ENCODE measurements at places on chromosomes 6 and 20.

DNA sequence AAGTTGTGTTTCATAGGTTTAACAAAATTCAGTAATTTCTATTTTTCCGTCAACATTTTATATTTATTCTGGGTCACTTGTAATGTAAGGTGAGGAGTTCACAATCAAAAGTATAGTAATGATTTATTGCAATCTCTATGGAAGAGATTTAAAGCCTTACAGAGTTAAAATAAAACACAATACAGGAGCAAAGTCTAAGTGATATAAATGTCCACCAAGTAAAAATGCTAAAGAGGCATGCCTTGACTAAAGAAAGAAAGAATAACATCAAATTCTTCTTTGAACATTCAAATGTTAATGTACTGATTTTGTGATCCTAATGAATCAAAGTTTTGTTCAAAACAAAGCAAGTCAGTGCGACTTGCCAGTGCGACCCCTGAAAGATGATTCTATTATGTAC is 61.5 kb downstream of the REPS1 start:
- DNase-seq: no peak

DNA sequence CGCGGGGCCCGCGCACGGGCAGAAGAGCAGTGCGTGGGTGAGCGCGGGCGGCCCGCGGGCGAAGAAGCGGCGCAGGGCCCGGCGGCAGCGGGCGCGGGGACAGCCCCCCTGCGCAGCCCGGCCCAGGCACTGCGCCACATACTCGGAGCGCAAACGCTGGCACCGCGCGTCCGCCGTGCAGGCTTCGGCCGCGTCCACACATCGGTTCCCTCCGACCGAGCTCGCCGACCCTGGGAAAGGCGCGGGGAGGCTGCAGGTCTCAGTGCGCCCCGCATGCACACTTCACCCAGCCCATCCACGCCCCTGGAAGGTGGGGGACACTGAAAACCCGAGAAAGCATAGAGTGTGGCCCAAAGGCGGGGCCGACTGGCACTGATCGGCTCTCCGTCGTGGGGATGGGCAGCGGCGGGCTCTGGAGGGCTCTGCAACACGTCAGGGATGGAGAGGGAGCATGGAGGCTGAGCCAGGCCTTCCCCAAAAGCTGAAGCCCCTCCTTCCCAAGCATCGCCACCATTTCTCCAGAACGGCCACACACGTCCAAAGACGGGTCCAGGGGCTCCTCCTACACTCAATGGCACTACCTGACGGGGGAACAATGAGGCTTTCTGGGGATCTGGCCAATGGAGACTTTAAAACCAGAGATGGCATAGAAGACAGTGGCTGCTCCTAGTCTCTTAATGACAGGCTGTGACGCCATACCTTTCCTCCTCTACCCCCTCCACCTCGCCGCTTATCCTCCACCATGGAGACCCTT is 2.0 kb downstream of the GFRA4 start:
- no peak for DNase-seq

- no peak for DNase-seq
Observed at GRCh38 chr6:28167068-28167467, 25.4 kb downstream of the ZKSCAN8 start.

DNA sequence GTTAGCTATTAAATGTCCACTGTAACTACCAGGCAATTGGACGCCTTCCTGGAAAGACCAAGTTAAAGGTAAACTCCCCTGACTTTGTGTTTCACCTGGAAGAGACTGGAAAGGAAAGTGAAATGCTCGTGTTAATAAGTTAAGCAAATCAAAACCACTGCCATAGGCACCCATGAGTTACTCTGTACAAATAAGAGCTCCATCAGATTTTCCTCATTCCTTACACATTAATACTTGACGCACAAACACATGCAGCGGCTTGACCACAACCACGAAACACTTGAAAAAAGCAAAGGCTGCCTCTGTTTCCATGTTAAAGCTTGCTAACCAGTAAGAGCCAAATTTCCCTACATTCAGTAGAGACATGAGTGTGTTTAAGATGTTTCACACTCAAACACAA is 19.8 kb downstream of the GCM1 start:
- DNase-seq: no peak

DNA sequence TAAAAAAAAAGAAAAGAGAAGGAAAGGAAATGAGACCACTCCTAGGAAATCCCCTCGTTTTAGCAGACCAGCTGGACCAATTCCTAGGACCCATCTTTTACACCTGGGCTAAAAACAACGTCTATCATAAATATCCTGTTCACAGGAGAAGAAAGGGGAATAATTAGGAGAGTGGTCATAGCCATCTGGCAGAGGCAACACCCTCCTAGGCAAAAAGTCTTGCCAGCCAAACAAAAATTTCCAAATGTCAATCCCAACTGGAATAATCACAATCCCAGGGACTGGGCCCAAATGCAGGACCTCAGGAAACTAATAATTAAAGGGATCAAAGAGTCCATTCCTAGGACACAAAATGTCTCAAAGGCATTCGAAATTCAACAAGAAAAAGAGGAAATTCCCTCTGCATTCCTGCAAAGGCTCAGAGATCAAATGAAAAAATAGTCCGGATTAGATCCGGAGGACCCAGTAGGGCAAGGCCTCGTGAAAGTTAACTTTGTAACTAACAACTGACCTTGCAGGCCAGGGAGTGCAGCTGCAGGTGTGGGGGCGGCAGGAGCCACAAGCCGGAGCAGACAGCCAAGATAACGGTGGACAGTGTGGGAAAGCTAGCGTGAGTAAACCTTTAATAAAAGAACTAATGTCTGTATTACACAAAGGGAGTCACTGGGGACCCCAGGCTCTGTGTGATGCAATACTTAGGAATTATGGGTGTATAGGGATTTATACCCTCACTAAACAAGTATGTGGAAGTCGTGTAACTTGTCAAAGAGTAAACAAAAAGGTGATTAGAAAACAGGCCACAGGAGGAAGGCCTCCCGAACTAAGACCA is 11.7 kb downstream of the LCA5 start:
- no peak for DNase-seq

DNA sequence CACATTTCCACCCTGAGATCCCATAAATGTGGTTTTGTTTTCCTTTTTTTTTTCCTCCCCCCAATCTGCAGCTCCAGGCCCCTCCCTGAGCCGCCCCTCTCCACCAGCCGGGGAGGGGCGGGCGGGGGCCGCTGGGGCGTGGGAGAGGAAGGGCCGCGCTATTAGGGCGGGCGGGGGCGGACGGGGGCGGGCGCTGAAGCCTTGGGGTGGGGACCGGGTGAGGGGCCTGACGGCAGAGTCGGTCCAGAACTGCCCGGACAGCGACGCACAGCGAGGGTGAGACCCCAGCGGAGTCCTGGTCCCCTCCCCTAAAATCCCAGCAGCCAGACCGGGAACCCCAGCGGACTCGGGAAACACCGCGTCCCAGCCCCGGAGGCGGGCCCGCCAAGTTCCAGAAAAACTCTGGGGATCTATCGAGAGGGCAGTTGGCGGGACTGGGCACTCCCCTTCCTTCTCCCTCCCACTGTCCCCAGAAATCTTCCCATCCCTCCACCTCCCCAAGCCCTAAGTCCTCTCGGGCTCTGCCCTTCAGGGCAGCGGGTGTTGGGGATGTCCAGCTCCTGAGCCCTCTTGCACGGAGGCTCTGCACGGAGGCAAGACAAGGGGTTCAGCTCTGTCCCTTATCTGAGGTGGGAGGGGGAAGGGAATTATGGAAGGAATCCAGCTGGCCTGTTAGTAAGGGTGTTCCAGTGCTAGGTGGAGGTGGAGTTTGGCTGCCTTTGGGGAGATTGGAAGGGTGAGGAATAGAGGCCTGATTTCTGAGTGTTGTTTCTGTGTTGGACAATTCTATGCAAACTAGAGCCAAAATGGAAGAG is at the start of gene PRICKLE4:
Gene PRICKLE4 (plus strand): TSS at position 232 of the 815 bp plus-strand sequence. CDS start 2,692 bp downstream, outside the sequence.
- DNase-seq: no peak

DNA sequence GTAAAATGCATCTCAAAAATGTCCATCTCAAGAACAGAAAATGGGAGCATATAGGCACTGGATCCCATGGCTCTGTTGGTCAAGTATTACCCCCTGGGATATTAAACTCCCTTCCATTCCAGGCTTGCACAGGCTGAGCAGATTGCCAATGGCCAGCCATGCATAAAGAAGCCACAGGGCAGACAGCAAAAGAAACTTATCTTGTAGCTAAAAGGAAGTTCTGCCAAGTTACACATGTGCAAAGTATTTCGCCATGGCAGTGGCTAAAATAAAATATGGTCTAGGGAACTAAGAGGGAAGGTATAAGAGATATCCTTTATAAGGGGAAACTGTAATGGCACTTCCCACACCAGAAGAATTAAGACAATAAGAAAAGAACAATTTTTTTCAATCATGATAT is 415.6 kb upstream of the BTBD3 start:
- no peak for DNase-seq

- DNase-seq: no peak
Observed at GRCh38 chr6:143468026-143468425, 17.4 kb downstream of the PEX3 start.

GRCh38 chr6:15427331-15428070 is 181.6 kb downstream of the JARID2 start:
- DNase-seq: no peak

DNA sequence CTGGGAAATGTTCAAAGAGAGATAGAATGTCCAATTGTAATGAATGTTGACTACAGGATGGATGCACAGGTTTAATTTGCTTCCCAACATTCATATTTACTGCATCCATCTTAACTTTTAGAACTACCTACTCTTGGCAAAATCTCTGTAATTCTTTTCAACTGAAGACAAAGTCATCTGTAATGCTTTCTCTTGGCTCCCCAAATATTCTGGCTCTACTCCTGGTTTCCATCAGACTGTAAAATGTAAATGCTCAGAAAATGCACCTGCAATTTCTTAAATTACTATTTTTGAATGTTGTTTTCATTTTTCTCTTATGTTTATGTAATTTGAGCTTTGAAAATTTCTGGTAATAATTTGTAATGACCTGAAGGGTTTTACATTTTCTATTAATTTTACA is 480.8 kb upstream of the IMPG1 start:
- no peak for DNase-seq

- no peak for DNase-seq
Observed at GRCh38 chr6:163389354-163389753, 25.2 kb upstream of the QKI start.

GRCh38 chr6:120228297-120228696 is 878.7 kb upstream of the MAN1A1 start:
- no peak for DNase-seq

GRCh38 chr6:136682292-136682691 is 110.0 kb downstream of the MAP3K5 start:
- DNase-seq: no peak

DNA sequence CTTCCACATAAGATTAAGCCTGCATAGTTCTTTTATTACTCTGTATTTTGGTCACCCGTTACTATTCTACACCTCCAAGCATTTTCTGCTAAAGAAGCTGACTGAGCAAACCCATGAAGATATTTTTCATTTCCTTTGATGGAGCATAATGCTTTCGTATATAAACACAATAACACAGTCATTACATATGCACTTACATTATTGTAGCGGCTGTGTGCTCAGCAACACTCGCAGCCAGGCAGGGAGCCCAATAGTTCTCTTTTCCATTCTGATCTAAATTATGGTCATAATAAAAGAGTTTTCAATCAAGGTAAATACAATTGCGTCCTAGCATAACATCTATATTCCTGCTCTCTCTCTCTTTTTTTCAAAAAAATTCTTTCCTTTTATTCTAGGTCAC is 69.6 kb upstream of the TFB1M start:
- DNase-seq: no peak

GRCh38 chr6:111254004-111254778 is 166.9 kb downstream of the SLC16A10 start:
- DNase-seq: no peak

GRCh38 chr6:163348789-163349680 is 65.5 kb upstream of the QKI start:
- DNase-seq: no peak

GRCh38 chr6:30880698-30881252 is 3.5 kb upstream of the DDR1 start:
- DNase-seq: no peak

DNA sequence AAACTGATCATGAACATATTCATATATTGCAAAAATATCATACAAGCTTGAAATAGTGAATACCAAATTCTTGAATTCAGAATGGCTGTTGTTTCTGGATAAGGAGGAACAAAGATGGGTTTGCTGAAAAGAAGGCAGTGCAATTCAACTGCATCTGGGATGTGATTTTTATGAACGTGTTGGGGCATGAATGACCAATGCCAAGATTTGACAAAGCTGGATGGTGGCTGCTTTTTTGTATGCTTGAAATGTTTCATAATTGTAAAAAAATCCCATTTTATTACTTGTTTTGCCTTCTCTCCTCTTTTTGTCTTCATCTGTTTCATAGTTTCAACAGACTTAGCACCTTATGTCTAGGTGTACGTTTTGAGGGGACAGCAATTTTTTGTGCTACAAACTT is 36.8 kb upstream of the BCAS1 start:
- DNase-seq: no peak

- DNase-seq: no peak
Observed at GRCh38 chr6:41975276-41975675, 33.7 kb upstream of the CCND3 start.

DNA sequence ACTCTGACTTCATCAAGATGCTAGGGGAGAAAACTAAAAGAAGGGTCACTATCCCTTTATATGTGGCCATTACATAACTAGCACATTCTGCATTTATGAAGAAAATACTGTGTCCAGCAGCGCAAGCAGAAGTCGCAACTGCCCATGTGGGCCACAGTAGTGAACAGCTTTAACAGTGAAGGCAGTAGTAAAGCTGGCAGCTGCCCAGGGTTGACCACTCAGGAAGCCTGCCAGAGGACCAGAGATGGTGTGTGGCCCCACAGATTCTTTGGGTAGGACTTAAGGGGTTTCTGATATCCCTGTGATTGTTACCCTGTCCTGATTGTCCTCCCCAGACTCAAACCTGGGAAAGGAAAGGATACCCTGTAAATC is 88.3 kb upstream of the NT5E start:
- DNase-seq: no peak

- no peak for DNase-seq
Observed at GRCh38 chr6:109449795-109450673, 5.5 kb downstream of the MICAL1 start.

GRCh38 chr20:46388937-46389336 is 17.5 kb downstream of the ELMO2 start:
- no peak for DNase-seq

- DNase-seq: no peak
Observed at GRCh38 chr6:162615016-162615705, 112.4 kb downstream of the PRKN start.

GRCh38 chr6:129717277-129717676 is 7.3 kb upstream of the ARHGAP18 start:
- DNase-seq: no peak

- no peak for DNase-seq
Observed at GRCh38 chr6:144580039-144580438, 294.9 kb downstream of the UTRN start.

GRCh38 chr6:41497994-41498393 is 48.2 kb upstream of the FOXP4 start:
- no peak for DNase-seq

DNA sequence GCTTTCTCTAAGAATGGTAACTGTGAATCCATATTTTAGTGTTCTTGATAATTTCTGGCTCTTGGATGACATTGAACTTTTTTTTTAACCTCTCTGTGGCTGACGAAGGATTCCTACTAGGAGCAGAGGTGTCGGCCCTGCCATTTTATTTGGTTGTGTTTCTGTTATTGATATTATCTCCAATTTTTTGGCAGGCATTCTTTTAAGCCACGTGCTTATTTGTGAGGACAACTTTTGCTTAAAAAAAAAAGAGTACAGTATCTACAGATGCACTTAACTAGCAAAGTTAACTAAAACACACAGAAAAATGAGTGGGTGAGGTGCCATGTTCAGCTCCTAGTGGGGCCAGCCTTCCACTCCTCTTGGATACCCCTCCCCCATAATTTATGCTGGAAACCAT is 1.1 kb downstream of the FANCE start:
- DNase-seq: no peak

Measured in HCT116 (cell line).